Activated CD4-positive, alpha-beta T cell treated with anti-CD3 and anti-CD28 coated beads, Interleukin-2, amount 50 U/mL, for 48 hours (primary cell): ENCODE measurements at places on chromosomes 13 and 19.

DNA sequence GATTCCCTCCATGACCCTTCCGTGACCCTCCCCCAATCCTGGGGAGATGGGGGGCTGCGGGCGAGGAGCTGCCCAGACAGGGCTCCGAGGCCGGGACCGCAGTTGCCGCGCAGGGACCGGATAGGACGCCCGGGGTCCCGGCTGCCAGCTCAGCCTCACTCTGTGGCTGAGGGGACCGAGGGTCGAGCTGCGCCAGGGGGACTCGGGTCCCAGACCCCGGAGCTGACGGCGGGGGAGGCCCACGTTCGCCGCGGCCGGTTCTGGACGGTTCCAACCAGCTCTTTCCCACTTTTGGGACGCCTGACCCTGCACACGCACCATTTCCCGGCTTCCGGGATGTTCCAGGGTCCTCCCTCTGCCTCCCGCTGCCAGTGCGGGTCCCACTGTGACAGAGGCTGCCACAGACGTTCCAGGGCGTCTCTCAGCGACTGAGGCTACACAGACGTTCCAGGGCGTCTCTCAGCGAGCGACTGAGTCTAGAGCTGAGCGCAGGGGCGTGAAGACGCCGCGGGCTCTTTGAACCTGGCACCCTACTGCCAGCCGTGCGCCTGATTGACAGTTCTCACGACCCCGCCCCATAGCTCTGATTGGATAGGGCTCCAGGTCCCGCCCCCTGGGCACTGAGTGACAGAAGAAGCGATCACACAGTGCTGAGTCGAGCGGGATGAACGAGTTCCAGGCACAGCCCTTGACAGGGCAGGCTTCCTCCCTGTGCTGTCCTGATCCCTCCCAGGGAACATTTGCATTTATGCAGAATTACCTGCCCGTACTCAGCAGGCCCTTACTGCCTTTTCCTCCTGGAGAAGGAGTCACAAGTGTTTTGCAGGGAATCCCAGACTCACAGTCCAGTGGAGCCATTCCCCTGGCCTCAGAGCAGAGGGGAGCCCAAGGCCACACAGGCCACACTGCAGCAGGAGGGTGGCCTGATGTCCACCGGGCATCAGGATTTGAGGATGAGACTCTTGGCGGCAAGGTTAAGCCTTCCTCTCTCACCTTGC lies at the start of gene ZNF563:
ZNF563 (minus strand) TSS at position 472 of the 998 bp plus-strand sequence; CDS start at position 321, 151 bp downstream.
- DNase-seq: peak; percentile 100

DNA sequence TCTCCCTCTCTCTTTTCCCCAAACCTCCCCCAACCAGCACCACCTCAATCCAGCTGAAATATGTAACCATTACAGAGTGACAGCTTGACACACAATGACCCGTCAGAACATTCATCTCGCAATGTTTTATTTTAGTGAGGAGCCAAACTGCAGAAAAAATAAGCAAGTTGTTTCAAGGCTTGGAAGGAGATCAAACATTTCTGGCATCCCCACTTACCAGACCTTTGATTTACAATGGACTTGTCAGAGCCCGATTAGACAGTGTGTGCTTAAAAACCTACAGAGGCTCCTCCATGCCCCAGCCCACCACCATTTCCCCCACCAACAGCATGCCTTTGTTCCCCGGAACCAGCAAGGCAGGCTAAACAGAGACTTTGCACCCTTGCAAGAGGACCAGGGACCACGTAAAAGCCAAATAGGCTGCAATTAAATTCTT lies 382.8 kb upstream of the ZNF507 start:
- no peak for DNase-seq

GRCh38 chr13:25347151-25347550 lies 24.6 kb upstream of the ATP8A2 start:
- no peak for DNase-seq

GRCh38 chr19:39428283-39429112 lies 7.3 kb downstream of the RPS16 start:
- DNase-seq: no peak

DNA sequence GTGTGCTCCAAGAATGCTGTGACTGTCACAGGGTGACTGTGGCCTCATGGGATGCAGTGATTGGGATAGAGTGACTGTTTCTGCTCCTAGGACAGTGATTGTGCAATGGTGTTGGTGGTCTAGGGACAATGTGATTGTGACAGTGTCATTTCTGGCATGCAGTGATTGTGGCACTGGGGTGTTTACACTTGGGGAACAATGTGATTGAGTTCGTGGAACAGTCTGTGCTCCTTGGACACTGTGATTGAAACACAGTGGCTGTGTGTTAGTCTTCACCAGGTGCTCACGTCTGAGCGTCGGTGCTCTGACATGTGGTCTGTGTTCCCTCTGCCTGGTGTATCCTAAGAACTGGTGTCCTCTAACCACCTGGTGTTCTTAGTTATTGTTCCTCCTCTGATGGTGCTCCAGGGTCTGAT lies 1.7 kb downstream of the PDE4A start:
- no peak for DNase-seq

DNA sequence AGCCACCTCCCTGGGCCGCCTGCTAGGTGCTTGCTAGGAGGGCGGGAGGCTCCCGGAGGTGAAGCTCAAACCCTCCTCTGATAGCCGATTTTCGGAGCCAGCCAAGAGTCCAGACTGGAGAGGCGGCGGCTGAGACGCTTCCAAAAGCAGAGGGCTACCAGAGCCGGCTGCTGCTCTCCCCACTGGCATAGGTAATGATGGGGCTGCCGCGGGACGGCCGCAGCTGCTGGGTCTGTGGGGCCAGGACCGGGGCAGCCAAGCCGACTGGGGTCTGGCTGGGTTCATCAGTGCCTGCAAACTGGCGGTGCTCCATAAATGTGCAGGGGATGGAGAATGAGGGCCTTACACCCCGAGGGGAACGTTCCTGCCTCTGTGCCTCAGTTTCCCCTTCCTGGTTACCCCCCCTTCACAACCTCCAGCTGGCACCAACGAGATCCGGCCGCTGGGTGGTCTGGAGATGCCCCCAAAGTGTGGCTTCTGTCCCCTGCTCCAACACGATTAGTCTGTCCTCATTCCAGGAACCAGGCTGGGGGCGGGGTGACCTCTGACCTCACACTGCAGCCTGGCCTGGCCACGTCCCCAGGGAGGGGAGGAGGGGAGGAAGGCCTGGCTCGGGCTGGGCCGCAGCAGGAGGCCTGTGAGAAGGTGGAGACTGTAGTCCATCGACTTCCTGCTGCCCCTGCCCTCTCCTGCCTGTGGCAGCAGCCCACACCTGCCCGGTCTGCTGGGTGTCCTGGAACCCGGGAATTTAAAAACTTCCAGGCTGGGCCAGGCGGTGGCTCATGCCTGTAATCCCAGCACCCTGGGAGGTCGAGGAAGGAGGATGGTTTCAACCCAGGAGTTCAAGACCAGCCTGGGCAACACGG lies 3.8 kb upstream of the WDR18 start:
- DNase-seq: no peak

- DNase-seq: no peak
Measured at GRCh38 chr13:86788616-86789015, 882.6 kb upstream of the SLITRK5 start.

DNA sequence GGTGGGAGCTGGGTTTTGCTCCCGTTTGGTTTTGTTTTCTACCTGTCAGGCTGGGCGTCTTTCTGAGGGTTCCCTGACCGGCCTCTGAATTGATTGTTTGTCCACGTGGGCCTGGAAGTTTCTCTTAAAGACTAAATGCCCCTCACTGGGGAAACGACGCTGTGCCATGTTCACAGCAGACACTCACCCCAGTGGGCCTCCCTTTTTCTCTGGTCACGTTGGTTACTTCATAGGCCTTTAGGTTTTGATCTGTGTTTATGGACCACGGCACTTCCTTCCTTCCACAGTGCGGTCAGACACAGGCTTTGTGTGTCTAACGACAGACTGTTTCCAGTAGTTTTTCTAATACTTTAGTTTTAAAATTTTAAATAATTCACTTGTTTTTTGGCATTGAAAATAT lies 20.1 kb upstream of the NDUFS7 start:
- no peak for DNase-seq

GRCh38 chr13:102597029-102597961 lies 509 bp downstream of the TPP2 start:
- DNase-seq: peak; percentile 29

DNA sequence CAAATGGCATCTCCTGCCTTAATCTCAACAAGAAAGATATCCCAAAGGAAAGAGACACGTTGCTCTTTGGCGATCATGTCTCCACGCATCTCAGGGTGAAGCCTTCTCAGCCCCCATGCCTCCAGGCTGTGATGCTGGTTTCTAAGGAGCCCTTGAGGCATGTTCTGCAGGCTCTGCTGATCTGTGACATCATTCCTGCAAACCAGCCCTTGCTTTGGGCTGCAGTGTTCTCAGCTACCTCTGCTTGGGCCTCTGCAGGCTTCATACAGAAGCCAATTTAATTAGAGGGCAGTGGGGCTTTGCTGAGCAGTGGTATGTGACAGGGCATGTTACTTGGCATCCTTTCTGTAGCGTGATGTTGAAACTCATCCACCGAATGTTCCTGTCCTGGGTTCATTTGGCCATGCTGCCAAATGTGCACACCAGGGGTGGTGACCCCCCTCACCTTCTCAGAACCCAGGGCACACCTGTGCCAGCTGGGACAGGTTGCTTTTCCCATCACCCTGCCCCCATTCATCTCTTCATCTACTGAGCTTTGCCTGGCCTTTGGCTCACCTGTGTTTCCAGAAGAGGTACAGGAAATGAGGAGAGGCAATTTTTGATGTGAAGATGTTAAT lies 230.9 kb downstream of the TEX29 start:
- DNase-seq: no peak

GRCh38 chr19:48953141-48953540 lies 1.5 kb upstream of the BAX start:
- no peak for DNase-seq

- DNase-seq: no peak
Measured at GRCh38 chr13:93862259-93862658, 617.2 kb downstream of the DCT start.

DNA sequence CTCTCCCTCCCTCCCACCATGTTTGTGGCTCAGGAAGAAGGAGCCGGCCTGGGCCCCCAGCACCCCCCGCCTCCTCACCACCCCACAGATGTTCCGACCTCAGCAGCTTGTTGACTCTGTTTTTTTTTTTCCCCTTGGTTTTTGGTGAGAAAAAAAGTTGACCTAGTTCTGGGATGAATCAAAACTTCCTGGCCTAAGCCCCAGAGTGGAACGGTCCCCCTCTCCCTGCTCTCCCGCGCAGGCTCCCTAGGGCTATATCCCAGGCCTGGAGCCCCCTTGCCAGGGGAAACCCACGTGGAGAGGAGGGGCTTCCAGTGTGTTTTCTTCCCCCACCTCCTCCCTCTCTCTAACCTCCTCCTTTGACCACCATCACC lies 4.0 kb downstream of the COL5A3 start:
- DNase-seq: peak; percentile 29

- no peak for DNase-seq
Measured at GRCh38 chr13:42656958-42657357, 83.0 kb downstream of the TNFSF11 start.

DNA sequence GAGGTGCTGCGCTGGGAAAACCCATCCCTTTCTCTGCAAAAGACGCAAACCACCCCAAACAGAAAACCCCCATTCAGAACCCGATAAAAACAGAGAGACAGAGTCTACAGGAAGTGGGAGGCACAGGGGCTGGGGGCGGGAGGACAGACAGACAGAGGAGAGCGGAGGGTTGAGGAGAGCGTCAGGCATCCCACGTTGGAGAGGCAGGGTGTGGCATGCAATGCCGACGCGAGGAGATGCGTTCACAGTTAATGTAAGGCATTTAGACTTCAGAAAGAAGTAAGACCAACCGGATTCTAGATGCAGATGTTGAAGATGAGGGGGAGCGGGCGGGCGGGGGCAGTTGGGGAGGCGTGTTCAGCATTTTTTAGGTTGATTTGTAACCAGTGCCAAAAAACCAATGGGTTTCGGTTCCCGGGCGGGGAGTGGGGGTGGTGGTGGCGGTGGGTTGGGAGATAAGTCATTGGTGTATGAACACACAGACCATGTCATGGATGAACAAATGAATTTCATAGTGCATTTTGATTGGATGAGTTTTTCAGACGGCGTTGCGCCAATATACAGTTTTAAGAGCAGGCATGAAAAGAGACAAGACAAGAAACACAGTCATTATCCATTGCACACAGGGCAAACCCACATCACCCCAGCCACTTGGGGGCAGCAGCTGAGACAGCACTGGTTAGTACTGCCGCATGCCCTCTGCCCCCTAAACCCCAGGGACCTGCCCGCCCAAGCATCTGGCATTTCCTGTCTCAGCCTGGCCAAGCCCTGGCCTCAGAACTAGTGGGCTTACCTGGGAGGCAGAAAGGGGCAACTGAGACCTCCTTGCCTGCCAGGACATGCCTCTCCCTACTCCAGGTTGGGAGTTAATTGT lies 91.3 kb downstream of the IER2 start:
- peak; percentile 45 for DNase-seq

- no peak for DNase-seq
Measured at GRCh38 chr19:40261631-40262030, 23.5 kb downstream of the AKT2 start.

DNA sequence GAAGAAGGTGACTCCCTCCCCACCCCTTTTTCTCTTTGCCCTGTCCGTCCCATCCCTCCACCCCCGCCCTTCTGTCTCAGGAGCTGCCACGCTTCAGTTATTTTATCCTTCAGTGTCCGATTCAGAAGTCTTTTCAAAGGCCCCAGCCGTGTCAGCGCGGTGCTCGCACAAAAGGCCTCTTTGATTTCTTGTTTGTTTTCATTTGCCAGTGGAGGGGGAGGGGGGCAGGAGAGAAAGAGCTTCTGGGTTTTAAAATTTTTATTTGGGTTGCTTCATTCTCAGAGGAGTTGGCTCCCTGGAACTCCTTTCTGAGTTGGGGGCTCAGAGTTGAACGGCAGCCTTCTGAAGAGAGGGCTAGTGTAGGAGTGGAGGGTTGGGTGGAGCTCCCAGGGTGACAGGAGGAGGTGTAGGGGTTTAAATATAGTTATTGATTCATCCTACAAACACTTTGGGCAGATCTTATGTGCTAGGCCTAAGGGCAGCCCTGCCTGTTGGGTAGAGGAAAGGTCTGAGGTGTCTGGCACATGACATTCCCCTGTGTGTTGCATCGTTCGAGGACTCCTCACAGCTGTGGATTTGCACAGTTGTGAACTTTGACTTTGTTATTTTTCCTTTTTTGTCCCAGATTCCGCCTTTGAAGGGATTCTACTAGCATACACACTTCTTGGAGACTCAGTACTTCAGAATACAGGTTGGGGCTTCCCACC lies 36.8 kb downstream of the NFIX start:
- DNase-seq: no peak

DNA sequence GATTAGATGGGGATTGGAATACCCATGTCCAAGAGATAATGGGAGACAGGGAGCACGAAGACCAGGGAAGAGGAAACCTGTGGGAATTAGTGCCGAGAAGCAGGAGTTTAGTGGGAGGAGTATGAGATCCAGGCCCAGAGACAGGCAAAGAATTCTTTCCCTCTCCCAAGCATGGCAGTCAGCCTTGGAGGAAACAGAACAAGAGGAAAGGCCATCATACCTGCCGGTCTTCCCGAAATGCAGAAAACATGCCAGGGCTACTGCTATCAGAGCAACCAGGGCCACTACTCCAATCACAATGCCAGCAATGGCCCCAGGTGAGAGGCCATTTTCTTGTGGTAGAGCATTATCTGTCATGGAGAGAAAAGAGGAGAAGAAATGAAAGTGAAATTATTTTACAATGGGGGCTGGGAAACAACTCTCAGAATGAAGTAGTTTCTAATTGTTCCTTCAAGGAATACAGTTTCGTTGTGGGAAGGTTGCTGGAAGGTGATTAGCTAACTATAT lies 16.1 kb downstream of the CEACAM1 start:
- no peak for DNase-seq

- DNase-seq: peak; percentile 85
Measured at GRCh38 chr19:10112037-10112761, 706 bp downstream of the P2RY11 start.

GRCh38 chr19:5340637-5341447 lies at the start of gene PTPRS:
Gene PTPRS, minus strand, starts transcription at chr19:5340812. Its CDS starts 54,672 bp downstream, at chr19:5286140.
- peak; percentile 60 for DNase-seq

- DNase-seq: no peak
Measured at GRCh38 chr13:98187155-98187964, 10.3 kb upstream of the RNF113B start.
